HS-5 (cell line): ENCODE measurements at places on chromosomes 12 and 14.

GRCh38 chr14:99166506-99166905 is 105.5 kb downstream of the BCL11B start:
- no peak for DNase-seq

GRCh38 chr12:45596366-45596765 is 133.1 kb upstream of the ARID2 start:
- DNase-seq = no peak

DNA sequence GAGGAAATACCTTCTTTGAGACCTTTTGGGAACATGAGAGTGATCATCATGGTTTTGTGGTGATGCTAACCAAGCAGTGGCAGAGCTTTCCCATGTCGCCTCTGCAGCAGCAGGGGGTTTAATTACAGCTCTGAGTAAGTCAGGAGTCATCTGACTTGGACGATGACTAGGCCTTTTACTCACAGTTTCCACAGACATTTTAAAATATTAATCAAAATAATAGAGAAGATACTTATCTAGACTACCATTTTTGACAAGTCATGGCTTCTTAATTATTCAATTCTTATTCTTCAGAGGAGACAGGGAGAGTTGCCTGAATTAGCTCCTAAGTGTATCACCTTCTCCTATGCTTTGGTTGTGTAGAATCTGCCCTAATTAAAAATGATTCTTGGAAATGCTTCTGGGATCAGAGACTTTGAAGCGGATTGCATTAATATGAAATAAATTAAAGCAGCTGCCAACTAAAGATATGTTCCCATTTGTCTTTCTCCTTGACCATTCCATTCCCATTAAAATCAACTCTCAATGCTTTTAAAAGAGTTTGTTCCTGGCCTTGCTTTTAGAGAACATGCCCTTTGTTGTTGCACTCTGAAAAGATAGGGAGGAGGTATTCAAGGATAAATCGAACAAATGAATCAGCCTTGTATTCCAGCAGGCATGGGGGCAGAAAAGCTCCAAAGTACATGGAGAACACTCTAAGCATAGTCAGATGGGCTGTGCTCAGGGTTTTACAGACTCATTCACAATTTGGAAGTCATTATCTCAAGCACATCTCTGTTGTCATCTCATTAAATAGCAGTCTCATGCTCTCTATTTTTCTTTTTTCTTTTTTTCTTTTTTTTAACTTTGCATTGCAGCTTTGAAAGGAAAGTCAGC is 7.7 kb upstream of the IFNG-AS1 start:
- peak; percentile 58 for DNase-seq

DNA sequence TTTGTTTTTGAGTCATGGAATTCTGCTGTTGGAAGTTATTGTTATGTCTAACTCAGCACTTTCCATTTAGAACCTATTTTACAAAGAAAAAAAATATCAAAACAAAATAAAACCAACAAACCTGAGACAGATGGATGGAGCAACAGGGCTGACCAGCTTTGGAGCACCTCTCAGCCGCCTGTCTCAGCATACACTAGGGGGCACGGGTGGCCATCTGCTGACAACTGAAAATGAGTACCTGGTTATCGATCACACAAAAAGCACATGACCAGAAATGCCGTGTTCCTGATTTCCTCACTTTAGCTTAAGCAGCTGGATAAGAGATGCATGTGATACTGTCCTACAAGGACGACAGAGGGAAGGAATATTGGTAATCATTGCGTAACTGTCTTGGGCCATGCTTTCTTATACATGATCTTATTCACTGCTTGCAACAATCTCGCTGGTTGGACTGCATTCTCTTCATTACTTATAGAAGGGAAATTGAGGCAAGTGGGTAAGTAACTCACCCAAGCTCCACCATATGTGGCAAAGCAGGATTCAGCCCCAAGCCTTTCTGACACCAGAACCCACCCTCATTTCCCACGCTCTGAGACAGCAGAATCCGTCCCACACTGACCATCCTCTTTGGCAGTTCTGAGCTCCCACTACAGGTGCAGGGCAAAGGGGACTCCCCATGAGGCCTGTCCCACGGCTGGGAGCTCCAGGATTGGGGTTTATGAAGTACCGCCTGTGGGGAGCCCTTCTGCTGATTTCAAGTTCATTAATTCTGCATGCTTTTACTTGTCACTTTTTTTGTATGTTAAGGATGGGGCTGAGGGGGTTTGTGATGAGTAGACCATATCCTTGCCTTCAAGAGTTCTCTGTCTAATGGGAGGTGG is 43.5 kb downstream of the C14orf132 start:
- no peak for DNase-seq

DNA sequence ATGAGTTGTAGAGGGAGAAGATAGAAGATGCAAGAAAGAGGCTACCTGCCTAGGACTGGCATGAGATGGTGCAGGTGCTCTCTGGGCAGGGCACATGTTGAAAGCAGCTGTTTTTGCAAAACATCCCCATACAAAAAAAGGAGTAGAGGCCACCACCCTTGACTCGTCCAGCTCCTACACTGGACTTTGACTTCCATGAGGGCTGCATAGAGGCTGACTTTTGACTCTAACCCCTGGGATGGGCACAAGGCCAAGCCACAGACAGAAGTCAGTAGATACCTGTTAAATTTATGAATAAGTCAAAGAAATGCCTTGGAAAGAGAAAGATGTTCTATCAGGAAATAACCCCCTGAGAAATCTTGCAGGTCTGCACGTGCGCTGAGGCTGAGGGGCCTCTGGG is 1139.1 kb upstream of the TMEM132C start:
- DNase-seq = no peak

- DNase-seq = no peak
These were observed 161.8 kb downstream of the KIF26A start for GRCh38 chr14:104299993-104300761.

GRCh38 chr14:39268393-39268792 is 34.7 kb downstream of the MIA2 start:
- DNase-seq = no peak

DNA sequence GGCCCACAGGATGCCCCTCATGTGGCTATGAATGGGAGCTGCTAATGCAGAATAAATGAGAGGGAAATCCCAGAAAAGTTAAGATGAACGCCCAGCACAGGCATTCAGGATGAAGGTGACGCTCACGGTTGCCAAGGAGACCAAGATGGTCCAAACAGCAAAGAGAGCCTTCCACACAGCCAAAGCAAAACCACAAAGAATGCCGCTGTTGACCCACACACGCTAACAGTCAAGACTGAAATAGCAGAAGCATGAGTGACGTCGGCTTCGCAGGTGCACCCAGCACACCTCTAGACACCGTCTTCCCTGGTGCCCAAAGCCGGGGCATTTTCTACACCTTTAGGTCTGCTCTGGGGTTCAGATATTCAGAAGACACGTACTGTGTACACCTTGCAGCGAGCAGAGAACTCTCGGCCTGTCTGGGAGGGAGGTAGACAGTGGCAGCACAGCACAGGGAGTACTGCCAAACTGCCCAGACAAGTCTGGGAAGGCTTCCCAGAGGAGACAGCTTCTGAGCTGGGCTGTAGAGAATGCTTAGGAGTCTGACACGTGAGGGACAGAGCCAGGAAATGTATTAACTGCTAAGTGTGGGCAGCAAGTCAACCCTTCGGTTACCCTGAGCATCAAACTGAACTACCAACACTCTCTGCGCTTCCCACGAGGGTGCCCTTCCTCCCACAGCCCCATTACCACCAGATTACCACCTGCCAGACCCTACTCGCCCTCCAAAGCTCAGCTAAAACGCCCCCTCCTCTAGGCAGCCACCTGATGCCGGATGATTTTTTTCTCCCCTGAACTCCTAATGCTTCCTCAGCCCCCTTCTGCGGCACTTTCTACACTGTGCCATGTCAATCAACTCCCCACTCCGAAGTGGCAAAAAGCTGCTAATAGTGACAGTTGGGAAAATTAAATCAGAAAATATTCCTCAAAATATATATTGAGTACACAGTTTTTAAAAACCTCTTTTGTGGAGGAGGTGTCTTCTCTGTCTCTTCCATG is 50.1 kb downstream of the CCDC88C start:
- DNase-seq = no peak

GRCh38 chr12:80257920-80258319 is 158.6 kb downstream of the OTOGL start:
- no peak for DNase-seq

DNA sequence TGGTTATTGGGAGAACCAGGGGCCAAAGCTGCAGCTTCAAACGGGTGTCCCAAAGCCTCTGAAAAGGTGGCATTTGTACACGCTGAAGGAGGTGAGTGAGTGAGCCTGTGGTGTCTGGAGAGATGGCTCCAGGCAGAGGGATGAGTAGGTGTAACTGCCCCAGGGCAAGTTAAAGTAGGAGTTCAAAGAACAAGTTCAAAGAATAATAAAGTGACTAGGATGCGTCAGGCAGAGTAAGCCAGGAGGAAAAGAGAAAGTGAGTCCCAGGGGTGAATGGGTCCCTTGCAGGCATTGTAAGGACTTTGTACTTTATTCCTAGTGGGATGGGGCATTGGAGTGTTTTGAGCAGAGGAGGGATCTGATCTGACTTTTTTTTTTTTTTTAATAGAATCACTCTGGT is 201.4 kb upstream of the PWP1 start:
- no peak for DNase-seq

- DNase-seq = no peak
These were observed 13.3 kb downstream of the ASCL1 start for GRCh38 chr12:102970780-102971179.

DNA sequence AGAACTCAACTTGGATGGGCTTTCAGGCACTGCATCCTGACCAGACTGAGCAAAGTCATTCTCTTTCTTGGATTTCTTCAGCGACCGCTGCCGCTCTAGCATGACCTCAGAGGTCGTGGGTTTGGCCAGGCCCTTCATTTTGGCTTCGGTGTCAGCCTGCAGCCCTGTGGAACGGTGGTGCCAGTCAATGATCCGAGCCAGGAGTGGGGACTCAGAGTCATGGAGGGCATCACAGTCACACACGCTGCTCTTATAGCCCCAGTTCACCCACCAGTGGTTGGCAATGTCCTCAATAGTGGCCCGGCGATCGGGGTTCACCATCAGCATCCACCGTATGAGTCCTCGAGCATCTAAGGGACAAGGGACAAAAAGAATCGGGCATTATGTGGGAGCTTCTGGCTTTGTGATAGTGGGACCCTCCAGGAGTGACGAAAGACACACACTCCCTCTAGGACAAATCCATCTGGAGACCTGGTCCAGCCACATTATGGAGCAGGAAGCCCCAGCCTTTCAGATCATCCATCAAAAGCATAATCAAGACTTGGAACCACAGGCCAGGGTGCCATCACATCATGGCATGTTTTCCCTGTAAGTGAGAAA is 71.0 kb downstream of the NUAK1 start:
- no peak for DNase-seq

- DNase-seq = no peak
These were observed at the start of gene VRTN for GRCh38 chr14:74348241-74348734. Gene VRTN, plus strand, starts transcription at chr14:74348471. Its CDS starts 8,313 bp downstream, at chr14:74356784.

DNA sequence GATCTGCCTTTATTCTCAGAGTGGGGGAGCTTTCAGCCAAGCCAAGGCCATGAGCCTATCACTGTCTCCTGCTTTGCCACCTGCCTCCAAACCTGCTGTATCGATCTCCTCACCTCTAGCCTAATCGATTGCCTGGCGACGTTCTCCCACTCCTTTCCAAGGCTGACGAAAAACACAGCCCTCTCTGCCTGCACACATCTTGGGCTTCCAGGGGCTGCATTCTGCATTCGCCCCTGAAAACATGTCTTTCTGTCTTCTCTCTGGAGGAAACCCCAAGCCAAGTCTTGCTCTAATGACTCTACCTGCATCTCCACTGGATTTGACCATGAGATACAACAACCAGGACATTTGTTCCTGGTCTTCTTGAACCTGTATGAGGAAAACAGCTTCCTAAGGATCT is 540.7 kb downstream of the BCL11B start:
- DNase-seq = no peak

- no peak for DNase-seq
These were observed 151.6 kb upstream of the SYT1 start for GRCh38 chr12:78712834-78713481.

- DNase-seq = peak; percentile 77
These were observed 64.2 kb upstream of the TMCC3 start for GRCh38 chr12:94714378-94715114.

GRCh38 chr12:49868952-49869815 is 26.3 kb upstream of the BCDIN3D start:
- DNase-seq = peak; percentile 26

DNA sequence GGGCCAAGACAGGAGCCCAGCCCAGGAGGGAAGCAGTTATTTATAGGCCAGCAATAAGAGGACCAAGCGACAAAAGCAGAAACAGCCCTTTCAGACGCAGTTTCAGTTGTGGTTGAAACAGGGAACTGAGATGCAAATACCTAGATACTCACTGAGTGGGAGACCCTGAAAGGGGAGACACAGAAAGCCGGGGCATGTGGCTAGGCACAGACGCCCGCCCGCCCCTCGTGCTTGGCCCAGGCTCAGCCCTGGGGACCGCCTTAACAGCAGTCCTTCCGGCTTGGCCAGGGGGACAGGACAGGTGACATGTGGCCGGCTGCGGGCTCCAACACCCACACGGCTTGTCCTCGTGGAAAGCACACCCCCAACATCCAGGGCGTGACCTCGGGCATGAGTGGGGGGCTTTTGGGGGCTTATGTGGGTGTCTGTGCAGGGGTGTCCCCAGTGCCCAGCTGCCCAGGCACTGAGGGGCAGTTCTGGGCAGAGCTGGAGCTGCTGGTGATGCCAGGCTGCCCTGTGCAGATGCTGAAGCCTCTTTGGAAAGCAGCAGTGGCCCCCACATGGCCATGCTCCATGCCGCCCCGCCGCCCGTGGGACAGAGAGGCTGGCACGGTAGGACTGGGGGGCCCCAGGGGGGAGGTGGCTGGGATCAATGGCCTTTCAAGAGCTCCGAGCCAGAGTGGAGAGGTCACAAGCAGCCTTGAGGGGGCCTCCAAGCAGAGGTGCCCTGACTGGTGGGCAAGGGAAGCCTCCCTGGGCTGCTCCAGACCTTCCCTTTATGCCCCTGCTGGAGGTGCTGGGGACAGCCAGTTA is 2.1 kb downstream of the PLD4 start:
- DNase-seq = no peak

- peak; percentile 79 for DNase-seq
These were observed 117.5 kb downstream of the DYRK2 start for GRCh38 chr12:67765776-67766766.

DNA sequence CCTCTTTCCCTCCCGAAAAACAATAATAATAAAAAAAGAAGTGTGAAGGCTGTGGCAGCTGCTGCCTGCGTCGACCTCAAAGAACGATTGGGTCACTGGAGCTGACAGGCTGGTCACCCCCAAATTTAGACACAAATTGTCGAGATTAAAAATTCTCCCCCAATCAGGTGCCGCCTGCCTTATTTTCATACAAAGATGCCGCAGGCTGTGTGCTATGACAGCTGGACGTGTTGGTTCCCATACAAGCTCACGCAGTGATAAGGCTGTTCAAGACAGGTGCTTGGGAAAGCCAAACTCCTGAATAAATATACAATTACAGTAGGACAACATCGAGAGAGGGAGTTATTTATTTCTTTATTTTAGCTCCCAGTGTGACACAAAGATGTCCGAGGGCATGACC is 1041.8 kb downstream of the VRK1 start:
- DNase-seq = no peak
